A172 (cell line): ENCODE measurements at places on chromosomes 1 and 21.

GRCh38 chr1:112423207-112423606 is 27.2 kb downstream of the CTTNBP2NL start:
- no peak for DNase-seq

DNA sequence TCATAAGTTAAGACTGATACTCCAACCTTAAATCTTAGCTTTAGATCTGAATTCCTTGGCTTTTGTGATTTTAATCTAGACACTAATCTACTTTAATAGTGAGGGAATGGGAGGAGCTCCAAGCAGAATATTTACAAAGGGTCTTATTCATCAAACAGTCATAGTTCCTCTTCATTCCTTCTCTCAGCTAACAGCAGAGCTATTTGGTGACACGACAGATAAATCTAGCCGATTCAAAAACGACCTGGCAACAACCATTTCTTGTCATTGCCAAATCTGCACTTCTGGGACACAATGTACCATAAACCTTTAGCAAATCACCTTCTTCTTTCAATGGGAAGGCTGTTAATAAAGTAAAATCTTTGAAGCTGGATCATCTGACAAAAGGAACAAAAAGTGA is 52.8 kb upstream of the FOXD3 start:
- peak; percentile 1 for DNase-seq

- DNase-seq: no peak
Observed at GRCh38 chr21:34123609-34124008, 50.2 kb downstream of the MRPS6 start.

- no peak for DNase-seq
Observed at GRCh38 chr1:157485793-157486192, 66.5 kb downstream of the FCRL5 start.

GRCh38 chr1:55618199-55618598 is 403.0 kb upstream of the USP24 start:
- DNase-seq: no peak

DNA sequence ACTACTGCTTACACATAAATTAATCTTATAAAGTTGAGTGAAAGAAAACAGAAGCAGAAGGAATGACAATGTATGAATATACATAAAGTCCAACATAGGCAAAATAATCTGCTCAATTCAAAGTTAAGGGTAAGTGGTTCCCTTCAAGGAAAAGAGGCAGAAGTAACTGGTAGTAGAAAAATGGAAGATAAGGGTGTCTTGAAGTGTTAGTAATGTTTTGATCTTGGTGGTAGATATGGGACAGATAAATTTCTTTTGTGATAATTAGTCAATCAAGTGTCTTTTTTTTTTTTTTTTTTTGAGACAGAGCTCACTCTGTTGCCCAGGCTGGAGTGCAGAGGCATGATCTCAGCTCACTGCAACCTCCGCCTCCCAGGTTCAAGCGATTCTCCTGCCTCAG is 12.7 kb downstream of the USP48 start:
- DNase-seq: no peak

- DNase-seq: no peak
Observed at GRCh38 chr21:35035581-35035980, 13.5 kb downstream of the RUNX1 start.

- DNase-seq: no peak
Observed at GRCh38 chr1:151562661-151563060, 22.6 kb downstream of the TUFT1 start.
